IPS-NIHi11 (cell line): ENCODE measurements at places on chromosomes 1 and 21.

DNA sequence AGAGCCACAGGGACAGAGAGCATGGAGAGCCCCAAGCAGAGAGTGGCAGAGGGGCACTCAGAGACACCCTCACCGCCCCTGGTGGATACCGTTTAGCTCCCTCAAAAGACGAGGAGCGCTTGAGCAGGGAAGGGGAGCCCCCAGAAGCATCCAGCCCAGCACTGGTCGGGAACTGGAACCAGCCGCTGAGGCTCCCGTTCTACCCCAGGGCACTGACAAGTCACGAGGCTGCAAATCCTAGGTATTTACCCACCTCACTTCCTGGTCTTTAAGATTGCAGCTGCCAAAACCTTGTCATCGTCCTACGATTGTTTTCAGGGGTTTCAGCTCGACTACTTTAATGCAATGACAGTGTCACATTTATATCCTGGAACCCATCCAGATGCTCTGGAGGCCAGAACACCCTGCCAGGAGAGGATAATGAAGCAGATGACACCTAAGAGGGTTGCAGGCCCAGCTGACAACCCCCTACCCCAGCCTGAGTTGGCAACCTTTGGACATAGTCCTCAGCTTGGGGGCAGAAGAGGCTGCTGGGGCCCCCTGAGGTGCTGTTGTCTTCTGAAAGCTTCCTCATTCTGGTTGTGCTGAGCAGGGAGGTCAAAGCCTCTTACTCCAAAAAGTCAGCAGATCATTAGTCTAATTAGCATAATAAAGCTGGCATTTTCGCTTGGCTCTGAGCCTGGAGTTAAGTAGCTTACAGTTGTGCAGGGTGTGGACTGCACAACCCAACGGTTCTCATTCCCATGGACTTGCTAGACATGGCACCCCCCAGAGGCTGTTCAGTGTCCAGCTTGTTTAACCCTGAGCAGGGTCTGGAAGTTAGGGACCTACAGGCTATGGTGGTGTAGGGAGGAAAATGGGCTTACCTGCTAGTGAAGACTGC lies 20.6 kb upstream of the BACE2 start:
- no peak for DNase-seq

GRCh38 chr1:117782056-117782455 lies 147.4 kb downstream of the GDAP2 start:
- DNase-seq: no peak

- DNase-seq: no peak
These were observed 2.0 kb downstream of the KANK4 start for GRCh38 chr1:62317021-62317768.

- peak; percentile 22 for DNase-seq
These were observed 31.6 kb downstream of the RGS5 start for GRCh38 chr1:163170975-163171676.

DNA sequence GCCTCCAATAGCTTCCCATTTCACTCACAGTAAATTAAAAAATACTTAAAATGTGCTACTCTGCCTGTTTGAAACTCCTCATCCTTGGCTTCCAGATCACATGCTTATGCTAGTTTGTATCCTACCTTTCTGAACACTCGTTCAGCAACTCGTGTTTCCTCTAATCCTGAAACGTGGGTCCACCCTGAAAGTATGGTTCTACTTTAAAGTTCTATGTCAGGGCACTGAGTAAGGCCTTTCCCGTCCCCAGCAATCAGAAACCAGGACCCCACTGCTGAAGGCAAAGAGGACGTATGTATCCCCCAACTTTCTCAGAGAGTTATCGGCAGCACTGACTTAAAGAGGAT lies 419 bp upstream of the TSEN15 start:
- peak; percentile 16 for DNase-seq

DNA sequence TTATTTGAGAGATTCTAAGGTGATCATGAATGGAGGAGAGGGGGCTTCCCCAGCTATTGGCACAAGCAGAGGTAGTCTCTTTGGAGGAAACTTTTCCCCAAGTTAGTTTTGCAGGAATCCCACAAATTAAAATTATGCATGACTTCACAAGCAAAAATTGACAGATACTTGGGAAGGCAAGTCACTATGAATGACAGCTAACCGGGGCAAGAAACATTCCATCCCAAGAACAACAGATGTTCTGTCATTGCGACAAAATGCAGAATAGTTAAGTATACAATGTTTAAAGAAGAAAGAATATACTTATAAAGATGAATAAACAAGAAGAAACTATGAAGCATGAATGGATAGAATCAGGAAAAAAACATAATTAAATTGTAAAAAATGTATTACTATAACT lies 27.1 kb upstream of the SIM2 start:
- no peak for DNase-seq

- DNase-seq: no peak
These were observed 1.5 kb upstream of the PRDX6 start for GRCh38 chr1:173475564-173476196.

DNA sequence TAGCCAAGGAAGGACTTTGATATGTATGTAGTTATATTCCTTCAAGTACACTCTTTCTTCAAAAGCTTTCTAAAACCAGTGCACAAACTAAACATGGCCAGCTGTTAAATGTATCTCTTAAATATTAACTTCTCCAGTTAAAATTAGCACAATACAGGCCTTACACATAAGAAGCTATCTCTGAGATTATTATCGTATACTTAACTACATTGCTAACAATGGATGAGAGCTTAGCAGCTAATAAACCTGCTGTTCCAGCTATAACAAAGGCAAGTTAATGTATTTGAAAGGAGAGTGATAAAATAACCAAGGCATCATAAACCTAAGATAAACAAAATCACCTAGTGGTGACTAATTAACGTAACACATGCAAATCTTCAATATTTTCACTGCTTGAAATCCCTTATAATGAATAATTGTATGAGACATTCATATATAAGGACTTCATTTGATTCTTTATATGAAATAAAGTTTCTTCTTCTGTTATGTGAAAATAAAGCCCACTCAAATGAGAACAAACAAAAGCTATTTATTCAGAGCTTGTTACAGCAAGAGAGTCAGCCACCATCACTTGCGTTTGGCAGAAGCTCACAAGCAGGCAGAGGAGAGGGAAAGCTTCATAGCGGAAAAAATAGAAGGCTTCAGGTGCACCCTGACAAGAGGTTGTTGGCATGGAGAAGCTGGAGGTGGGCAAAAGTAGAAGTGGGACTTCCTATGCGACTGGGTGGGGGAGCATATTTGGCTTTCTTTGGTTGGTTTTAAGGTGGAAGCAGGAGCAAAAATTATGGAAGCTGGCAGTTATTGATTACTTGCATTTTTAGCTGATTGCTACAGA lies 274.1 kb upstream of the CHRM3 start:
- DNase-seq: no peak

DNA sequence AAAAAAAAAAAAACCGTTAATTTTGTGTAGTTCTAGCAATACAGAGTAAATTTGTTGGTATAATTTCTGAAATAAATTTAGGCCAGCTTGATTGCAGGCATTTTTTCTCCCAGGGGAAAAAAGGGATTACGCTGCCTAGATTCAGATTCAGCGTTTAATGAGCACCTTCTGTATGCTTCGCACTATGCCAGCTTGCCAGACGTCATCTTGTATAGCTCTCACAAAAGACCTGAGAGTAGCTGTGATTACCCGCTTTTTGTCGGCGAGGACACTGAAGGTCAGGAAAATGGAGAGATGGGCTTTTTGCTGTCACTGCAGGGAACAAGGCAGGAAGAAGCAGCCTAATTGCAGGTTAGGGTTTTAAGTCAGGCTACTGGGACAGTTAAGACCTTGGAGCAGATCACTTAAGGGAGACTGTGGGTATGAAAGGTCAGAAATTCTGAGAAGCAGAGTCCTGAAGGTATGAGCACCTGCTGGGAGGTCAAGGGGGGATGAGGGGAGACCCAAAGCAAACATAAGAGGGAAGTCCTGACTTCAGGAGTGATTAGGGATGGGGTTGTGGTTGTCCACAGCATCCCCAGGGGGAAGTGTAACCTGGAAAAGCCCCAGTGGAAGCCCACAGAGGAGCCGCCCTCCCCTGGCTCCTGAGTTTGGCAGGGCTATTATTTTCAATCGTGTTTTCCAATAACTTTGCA lies 39.0 kb downstream of the TMCC2 start:
- no peak for DNase-seq

DNA sequence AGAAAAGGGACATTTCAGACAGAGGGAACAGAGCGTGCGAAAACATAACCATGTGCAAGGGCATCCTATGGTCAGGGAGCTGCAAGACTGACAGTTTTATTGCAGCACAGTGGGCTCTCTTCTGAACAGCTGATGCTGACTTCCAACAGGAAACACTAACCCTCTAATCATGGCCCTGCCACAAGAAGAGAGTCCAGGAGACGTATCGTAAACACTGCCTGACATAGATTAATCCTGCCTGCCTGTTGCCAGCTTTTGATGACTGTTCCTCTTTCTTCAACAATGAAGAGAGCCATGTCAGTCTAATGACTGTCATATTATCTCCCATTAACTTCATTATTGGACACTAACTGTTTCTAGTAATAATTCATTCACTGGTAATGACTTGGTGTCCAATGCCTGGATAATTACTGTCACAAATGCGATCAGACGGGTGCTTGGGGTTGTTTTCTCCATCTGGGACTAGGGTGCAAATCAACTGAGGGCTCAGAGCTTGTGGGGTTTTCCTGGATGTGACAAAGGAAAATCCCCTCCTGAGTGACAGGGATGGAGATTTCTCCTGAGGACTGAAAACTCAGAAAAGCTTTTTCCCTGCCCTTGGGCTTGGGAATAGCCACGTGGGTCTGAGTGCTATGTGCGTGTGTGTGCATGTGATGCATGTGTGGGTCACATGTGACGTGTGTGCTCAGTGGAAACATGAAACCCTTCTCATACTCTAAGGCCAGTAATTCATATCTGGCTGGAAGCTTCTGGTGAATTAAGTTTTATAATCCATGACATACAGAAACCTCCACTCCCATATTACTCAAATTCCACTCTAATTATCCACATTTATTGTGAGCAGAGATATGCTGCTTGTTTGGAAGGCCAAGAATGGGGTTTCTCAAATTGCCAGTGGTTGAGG lies 144.0 kb upstream of the PLXNA2 start:
- no peak for DNase-seq

- no peak for DNase-seq
These were observed 47.5 kb upstream of the TDRD10 start for GRCh38 chr1:154454386-154455120.

- DNase-seq: no peak
These were observed 54.1 kb upstream of the LYST start for GRCh38 chr1:235920596-235921375.

DNA sequence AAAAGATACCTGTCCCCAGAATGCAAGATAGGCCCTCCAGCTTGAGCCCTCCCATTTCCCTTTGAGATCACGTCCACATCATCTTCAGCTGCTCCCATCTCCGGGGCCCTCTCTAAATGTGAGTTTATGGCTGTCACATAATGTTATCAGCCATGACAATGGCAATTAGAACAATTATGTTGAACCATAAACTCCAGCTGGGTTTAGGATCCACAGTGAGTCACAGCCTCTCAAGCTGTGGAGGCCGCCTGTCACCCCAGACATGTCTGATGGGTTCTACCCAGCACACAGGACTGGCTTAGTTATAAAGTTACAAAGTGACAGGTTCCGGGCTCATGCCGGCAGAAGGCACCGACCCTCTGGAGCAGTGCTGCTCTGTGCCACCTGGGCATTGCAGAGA lies 597.3 kb downstream of the PTPRU start:
- DNase-seq: no peak

- no peak for DNase-seq
These were observed 98.0 kb downstream of the LAMC2 start for GRCh38 chr1:183284086-183284485.

GRCh38 chr1:212692774-212693644 lies 6.6 kb downstream of the BATF3 start:
- no peak for DNase-seq

DNA sequence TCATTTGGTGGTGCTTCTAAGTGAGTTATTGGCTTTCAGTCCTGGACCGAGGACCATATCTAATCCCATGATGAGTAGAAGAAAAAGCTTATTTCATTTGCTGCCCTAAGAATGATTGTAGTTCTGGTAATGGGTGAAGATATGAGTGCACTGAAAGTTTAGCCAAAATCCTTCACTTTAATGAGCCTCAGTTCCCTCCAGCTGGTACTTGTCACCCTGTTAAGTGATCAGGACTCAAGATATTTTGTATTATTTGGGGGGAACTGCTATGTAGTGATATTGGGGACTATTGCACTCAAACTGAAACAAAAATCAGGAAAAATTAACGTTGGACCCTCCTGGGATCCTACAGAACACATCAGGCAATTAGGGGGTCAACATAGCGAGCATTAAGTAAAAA lies 165.9 kb downstream of the PRDM2 start:
- no peak for DNase-seq

- no peak for DNase-seq
These were observed 138.4 kb downstream of the HIVEP3 start for GRCh38 chr1:41780322-41780721.

GRCh38 chr1:171877701-171878100 lies 36.4 kb downstream of the DNM3 start:
- DNase-seq: no peak

- DNase-seq: peak; percentile 41
These were observed 126.4 kb upstream of the GALNT2 start for GRCh38 chr1:229940684-229941083.

GRCh38 chr1:6445062-6445763 lies 20.6 kb downstream of the ESPN start:
- no peak for DNase-seq

DNA sequence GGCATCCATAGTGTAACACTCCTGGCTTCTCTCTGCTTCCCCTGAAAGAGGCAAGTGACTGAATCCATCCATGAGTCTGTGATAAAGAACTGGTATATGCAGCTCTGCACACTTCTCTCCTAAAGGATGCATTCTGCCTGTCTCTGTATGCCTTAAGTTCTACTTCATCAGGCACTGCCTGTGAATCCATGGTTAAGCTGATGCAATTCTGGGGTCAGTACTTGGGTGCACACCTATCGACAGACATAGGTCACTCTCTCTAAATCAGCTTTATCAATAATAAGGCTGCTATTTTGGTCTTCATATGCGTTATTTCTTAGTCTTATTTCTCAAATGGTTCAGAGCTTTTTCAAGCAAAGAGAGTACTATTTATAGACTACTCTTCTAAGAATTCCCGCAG lies 32.7 kb upstream of the PTP4A2 start:
- DNase-seq: no peak

DNA sequence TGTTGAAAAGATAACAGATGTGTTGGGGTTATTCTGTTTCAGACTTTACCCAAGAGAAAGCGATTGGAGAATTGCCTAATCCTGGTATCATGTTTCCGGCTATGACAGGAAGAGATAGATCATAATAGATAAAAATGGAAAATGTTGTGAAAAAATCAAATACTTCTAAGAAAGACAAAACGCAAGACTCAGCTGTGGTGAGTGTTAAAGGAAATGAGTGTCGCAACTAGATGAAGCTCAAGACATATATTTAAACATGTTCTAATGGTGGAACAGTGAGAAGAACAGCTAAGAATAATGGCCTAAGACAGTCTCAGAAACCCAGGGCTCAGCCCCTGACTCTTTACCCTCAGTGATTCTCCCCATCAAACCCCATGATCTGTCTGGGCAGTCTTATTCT lies 426.7 kb upstream of the RUNX1 start:
- DNase-seq: no peak

- DNase-seq: no peak
These were observed 349 bp downstream of the ADGRB2 start for GRCh38 chr1:31763671-31764311.
